ENCODE measurements at places on chromosomes 5 and 9. TPM values are rescaled to one million over a fixed set of nuclear protein-coding genes. Genes with fewer than 3 reads are reported as not detected.

SMIM3 gene
- total RNA-seq, result 51.9 TPM

CCL21 gene
- total RNA-seq, result not detected

PTAR1 gene
- total RNA-seq, result 84.5 TPM

LRRC19 gene
- total RNA-seq, result not detected

PCDHGA5 gene
- total RNA-seq, result 3.2 TPM

COL15A1 gene
- total RNA-seq, result 29.7 TPM

EPB41L4B gene
- 0.32 TPM for total RNA-seq

GARIN3 gene
- not detected for total RNA-seq

PCDHGA6 gene
- 6.5 TPM for total RNA-seq

RAD17 gene
- total RNA-seq, result 20.3 TPM

GABRA6 gene
- not detected for total RNA-seq

FCN1 gene
- not detected for total RNA-seq

SLC6A3 gene
- not detected for total RNA-seq

SFXN1 gene
- total RNA-seq, result 83.4 TPM

NCS1 gene
- 53.5 TPM for total RNA-seq

PCDHB13 gene
- total RNA-seq, result 1.2 TPM

FOXD4L5 gene
- total RNA-seq, result 0.16 TPM

C5orf52 gene
- not detected for total RNA-seq

OR1Q1 gene
- total RNA-seq, result 0.36 TPM

SLC36A2 gene
- total RNA-seq, result not detected

ITGA1 gene
- total RNA-seq, result 125 TPM

C9orf152 gene
- not detected for total RNA-seq

ZNF883 gene
- total RNA-seq, result 4.7 TPM
